Tongue (tissue), 3 donors: ENCODE measurements at places on chromosomes 3 and 15. TPM values are rescaled to one million over a fixed set of nuclear protein-coding genes. Genes with fewer than 3 reads are reported as not detected.

Gene GHSR
- total RNA-seq: not detected

Gene CYP1A2
- not detected for total RNA-seq

Gene SKOR1
- 0.31 TPM for total RNA-seq

Gene MYLK
- 52.5 TPM for total RNA-seq

Gene ALDH1A2
- 1.6 TPM for total RNA-seq

Gene ROPN1
- not detected for total RNA-seq
